ENCODE measurements at places on chromosomes 16 and 17. TPM values are rescaled to one million over a fixed set of nuclear protein-coding genes. Genes with fewer than 3 reads are reported as not detected.

The DHRS7C gene
- not detected for polyA plus RNA-seq

The WNT3 gene
- polyA plus RNA-seq, result 0.05 TPM

The MMP25 gene
- 0.36 TPM for polyA plus RNA-seq

The ATMIN gene
- polyA plus RNA-seq, result 4.5 TPM

The PDE6G gene
- 5.0 TPM for polyA plus RNA-seq

The CHP2 gene
- polyA plus RNA-seq, result not detected

The NOXO1 gene
- not detected for polyA plus RNA-seq

The SLC5A11 gene
- not detected for polyA plus RNA-seq

The IL17C gene
- not detected for polyA plus RNA-seq

The SPECC1 gene
- 18.9 TPM for polyA plus RNA-seq

The FBXW10 gene
- polyA plus RNA-seq, result not detected

The PRDM7 gene
- polyA plus RNA-seq, result not detected

The DLX4 gene
- 0.13 TPM for polyA plus RNA-seq

The C17orf113 gene
- not detected for polyA plus RNA-seq

The ALDH3A1 gene
- 0.15 TPM for polyA plus RNA-seq

The NUDT16L1 gene
- polyA plus RNA-seq, result 68.3 TPM

The ARSG gene
- polyA plus RNA-seq, result 7.9 TPM

The FBXW10B gene
- polyA plus RNA-seq, result 0.10 TPM

The FBXO39 gene
- not detected for polyA plus RNA-seq

The TVP23A gene
- polyA plus RNA-seq, result 3.4 TPM

The OR3A3 gene
- not detected for polyA plus RNA-seq

The HSD3B7 gene
- polyA plus RNA-seq, result not detected

The TBX21 gene
- 1.7 TPM for polyA plus RNA-seq

The STX1B gene
- polyA plus RNA-seq, result 0.38 TPM

The C1QTNF8 gene
- not detected for polyA plus RNA-seq

The ODAD4 gene
- 0.37 TPM for polyA plus RNA-seq

The PHOSPHO1 gene
- 0.84 TPM for polyA plus RNA-seq

The SHBG gene
- polyA plus RNA-seq, result not detected

The FOXN1 gene
- not detected for polyA plus RNA-seq

The B9D1 gene
- 16.4 TPM for polyA plus RNA-seq

The SLC12A3 gene
- polyA plus RNA-seq, result 2.8 TPM

The PTX4 gene
- not detected for polyA plus RNA-seq

The DRC7 gene
- not detected for polyA plus RNA-seq

The KRTAP3-1 gene
- not detected for polyA plus RNA-seq

The EVPL gene
- polyA plus RNA-seq, result not detected

The KRTAP3-2 gene
- polyA plus RNA-seq, result not detected

The TOX3 gene
- polyA plus RNA-seq, result not detected

The EME2 gene
- 3.0 TPM for polyA plus RNA-seq

The TMIGD1 gene
- not detected for polyA plus RNA-seq

The VASN gene
- polyA plus RNA-seq, result 0.18 TPM

The SMTNL2 gene
- polyA plus RNA-seq, result not detected

The STH gene
- not detected for polyA plus RNA-seq

The ADAM11 gene
- polyA plus RNA-seq, result not detected

The OR3A2 gene
- not detected for polyA plus RNA-seq

The SALL1 gene
- not detected for polyA plus RNA-seq

The FBXL16 gene
- polyA plus RNA-seq, result 0.65 TPM

The CFAP97D1 gene
- polyA plus RNA-seq, result not detected

The FN3K gene
- polyA plus RNA-seq, result not detected

The RASD1 gene
- polyA plus RNA-seq, result 0.14 TPM

The TNFRSF12A gene
- polyA plus RNA-seq, result 1.6 TPM

The CDC42EP4 gene
- 3.7 TPM for polyA plus RNA-seq

The STAC2 gene
- not detected for polyA plus RNA-seq
